Activated T-cell treated with anti-CD3 and anti-CD28 coated beads, Interleukin-2, amount 50 U/mL, for 72 hours (primary cell): ENCODE measurements at places on chromosomes 2 and 18. TPM values are rescaled to one million over a fixed set of nuclear protein-coding genes. Genes with fewer than 3 reads are reported as not detected.

The ERBB4 gene
- not detected for total RNA-seq

The ANKRD62 gene
- not detected for total RNA-seq

The HNMT gene
- total RNA-seq: not detected

The DTNB gene
- total RNA-seq: 31.2 TPM

The CDH2 gene
- not detected for total RNA-seq

The TMEM178A gene
- 1.5 TPM for total RNA-seq

The INPP5D gene
- 69.3 TPM for total RNA-seq

The SERPINB10 gene
- 2.8 TPM for total RNA-seq

The VWC2L gene
- not detected for total RNA-seq

The CNDP1 gene
- total RNA-seq: 0.16 TPM

The FNDC4 gene
- total RNA-seq: 0.19 TPM

The CCDC141 gene
- total RNA-seq: 5.3 TPM

The DGUOK gene
- total RNA-seq: 119 TPM

The SP9 gene
- total RNA-seq: not detected

The SPC25 gene
- 23.7 TPM for total RNA-seq

The RAB6C gene
- total RNA-seq: not detected

The DOK6 gene
- total RNA-seq: not detected

The NMS gene
- not detected for total RNA-seq

The UGT1A5 gene
- total RNA-seq: not detected

The ZSWIM2 gene
- not detected for total RNA-seq

The CRYGC gene
- not detected for total RNA-seq

The ZNF396 gene
- total RNA-seq: 3.8 TPM

The PTMA gene
- 1,057 TPM for total RNA-seq

The KCTD1 gene
- 6.0 TPM for total RNA-seq

The VSNL1 gene
- total RNA-seq: not detected

The ASAP2 gene
- total RNA-seq: 0.42 TPM

The ALPG gene
- total RNA-seq: not detected

The STARD6 gene
- 0.23 TPM for total RNA-seq

The SCN9A gene
- 0.12 TPM for total RNA-seq

The GAL3ST2 gene
- total RNA-seq: 0.53 TPM

The EHBP1 gene
- 28.8 TPM for total RNA-seq

The EGR4 gene
- 2.1 TPM for total RNA-seq

The SLC4A3 gene
- not detected for total RNA-seq

The RPRM gene
- not detected for total RNA-seq

The SNORC gene
- 4.1 TPM for total RNA-seq
